ENCODE measurements at places on chromosomes 1 and 21.

GRCh38 chr1:204685236-204686006, at the start of gene LRRN2:
Gene LRRN2, minus strand, starts transcription at chr1:204685738. Its CDS starts 65,746 bp downstream, at chr1:204619992.
- DNase-seq: no peak

- no peak for DNase-seq
Observed at GRCh38 chr1:74729741-74730478, 2.9 kb downstream of the CRYZ start.

GRCh38 chr1:207645635-207646081, 725 bp downstream of the CR1L start:
- DNase-seq: no peak

- peak; percentile 74 for DNase-seq
Observed at GRCh38 chr1:88327391-88328267, 356.4 kb upstream of the PKN2 start.

DNA sequence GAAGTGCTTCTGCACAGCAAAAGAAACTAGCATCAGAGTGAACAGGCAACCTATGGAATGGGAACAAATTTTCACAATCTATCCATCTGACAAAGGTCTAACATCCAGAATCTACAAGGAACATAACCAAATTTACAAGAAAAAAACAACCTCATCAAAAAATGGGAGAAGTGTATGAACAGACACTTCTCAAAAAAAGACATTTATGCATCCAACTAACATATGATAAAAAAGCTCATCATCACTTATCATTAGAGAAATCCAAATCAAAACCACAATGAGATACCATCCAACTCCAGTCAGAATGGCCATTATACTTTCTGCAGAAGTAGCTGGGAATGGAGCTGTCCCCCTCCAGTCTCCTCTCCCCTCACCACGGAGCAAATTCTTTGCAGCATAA, 2.9 kb upstream of the OR2M3 start:
- DNase-seq: no peak

DNA sequence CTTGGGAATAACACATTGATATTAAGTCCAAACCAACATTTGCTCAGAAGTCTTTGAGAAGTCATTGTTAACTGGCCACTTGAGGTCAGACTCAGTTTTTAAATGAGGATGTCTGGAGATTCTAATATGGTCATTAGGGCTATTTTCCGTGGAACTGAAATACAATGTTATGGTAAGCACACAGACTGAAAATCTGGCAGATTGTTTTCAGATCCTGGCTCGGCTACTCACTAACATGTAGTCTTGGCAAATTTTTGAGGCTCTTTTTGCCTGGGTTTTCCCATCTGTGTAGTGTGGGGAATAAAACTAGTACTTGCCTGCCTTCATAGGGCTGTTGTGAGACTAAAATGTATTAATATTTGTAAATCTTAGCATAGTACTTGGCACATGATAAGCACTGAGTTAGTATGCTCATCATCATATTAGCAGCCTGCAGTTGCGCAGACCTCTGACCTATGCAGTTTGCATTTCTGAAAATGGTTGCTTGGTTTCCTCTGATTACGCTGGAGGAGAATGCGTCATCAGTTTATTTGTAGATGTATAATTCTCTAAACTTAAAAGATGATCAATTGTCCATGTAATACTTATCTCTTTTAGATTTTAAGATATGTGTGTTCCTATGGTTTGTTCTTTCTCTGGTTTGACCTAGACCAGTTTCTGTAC, 100.8 kb downstream of the C1orf21 start:
- DNase-seq: no peak

DNA sequence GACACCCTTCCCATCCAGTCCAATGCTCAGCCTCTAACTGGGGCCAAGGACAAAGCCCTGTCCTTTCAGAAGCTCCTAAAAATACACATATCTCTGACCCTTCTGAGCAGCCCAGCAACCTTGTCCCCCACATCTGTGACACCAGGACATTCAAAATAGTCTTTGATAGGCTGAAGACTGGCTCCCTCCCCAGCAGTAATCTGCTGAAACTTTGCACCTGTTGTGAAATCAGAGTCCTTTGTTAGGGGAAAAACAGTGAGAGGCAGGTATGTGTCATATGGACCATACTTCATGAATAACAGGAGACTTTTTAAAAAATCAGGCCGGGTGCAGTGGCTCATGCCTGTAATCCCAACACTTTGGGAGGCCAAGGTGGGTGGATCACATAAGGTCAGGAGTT, 82.4 kb upstream of the VAMP3 start:
- no peak for DNase-seq

DNA sequence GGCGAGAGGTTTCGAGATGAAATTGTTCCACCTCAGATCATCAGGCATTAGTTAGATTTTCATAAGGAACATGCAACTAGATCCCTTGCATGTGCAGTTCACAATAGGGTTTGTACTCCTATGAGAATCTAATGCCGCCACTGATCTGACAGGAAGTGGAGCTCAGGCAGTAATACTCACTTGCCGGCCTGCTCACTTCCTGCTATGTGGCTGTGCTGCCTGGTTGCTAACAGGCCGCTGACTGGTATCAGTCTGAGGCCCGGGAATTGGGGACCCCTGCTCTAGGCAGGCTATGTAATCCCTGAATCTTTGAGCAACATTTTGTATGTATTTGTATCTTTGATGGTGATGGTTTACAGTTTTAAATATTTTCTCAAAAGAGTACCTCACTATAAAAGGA, 32.5 kb downstream of the XKR8 start:
- peak; percentile 74 for DNase-seq

- peak; percentile 89 for DNase-seq
Observed at GRCh38 chr1:186212568-186213224, 162.4 kb downstream of the TPR start.

- no peak for DNase-seq
Observed at GRCh38 chr1:59156051-59156450, 140.8 kb upstream of the FGGY start.

- DNase-seq: no peak
Observed at GRCh38 chr1:53947172-53947907, 1.2 kb downstream of the LRRC42 start.

DNA sequence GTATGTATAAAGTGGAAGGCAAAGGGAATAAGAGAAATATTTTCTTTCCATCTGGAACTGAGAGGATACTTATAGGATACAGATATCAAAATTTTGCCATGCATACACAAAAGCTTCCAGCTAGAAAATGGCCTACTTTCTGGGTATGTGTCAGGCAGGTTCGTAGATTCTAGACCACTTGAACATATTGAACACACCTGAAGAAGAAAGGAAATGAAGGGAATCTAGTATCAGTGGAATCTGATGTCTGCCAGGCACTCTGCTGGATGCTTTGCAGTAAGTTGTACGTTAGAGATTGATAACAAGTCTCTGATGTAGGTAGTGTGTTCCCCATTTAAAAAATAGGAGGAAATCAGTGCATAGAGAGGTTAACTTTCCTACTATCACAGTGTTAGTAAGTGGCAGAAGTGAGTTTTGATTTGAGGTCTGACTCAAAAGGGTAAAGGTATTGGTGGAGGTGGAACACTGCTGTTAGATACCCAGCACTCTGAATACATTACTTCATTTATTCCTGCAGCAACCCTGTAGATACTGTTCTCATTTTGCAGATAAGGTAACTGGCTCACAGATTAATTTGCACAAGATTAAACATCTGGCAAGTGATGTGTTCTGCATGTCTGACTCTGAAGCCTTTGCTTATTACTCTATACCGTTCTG, 3.0 kb downstream of the CAMSAP2 start:
- DNase-seq: no peak

DNA sequence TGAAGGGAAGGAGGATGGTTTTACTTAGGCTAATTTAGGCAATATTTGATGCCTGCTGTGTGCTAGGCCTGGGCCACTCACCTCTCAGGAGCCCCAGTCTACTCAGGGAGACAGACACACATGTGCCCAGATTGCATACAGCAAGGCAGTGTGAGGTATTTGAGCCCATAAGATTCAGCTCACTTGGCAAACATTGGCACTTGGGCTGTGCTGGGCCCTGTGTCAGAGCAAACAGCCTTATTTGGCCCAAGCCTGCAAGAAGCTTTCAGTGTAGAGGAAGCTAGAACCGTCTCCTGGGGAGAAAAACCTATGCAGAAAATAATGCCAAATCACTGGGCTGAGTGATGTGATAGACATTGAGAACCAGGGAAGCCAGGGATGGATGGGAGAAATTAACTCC, 3.9 kb upstream of the SYNC start:
- DNase-seq: no peak

GRCh38 chr1:59178339-59179187, 118.3 kb upstream of the FGGY start:
- no peak for DNase-seq

DNA sequence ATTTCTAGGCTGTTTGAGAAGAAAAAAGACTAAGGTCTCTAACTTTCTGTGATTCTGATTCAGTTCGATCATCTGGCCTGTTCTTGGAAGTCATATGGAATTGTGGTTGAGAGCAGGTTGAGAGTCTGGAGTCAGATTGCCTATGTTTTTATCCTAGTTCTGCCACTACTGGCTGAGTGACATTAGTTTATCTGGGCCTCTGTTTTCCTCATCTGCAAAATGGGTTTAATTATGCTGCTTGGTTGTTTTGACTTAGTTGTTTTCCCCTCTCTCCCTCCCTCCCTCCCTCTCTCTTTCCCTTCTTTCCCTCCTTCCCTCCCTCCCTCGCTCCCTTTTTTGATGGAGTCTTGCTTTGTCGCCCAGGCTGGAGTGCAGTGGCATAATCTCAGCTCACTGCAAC, 6.2 kb downstream of the MACF1 start:
- no peak for DNase-seq

DNA sequence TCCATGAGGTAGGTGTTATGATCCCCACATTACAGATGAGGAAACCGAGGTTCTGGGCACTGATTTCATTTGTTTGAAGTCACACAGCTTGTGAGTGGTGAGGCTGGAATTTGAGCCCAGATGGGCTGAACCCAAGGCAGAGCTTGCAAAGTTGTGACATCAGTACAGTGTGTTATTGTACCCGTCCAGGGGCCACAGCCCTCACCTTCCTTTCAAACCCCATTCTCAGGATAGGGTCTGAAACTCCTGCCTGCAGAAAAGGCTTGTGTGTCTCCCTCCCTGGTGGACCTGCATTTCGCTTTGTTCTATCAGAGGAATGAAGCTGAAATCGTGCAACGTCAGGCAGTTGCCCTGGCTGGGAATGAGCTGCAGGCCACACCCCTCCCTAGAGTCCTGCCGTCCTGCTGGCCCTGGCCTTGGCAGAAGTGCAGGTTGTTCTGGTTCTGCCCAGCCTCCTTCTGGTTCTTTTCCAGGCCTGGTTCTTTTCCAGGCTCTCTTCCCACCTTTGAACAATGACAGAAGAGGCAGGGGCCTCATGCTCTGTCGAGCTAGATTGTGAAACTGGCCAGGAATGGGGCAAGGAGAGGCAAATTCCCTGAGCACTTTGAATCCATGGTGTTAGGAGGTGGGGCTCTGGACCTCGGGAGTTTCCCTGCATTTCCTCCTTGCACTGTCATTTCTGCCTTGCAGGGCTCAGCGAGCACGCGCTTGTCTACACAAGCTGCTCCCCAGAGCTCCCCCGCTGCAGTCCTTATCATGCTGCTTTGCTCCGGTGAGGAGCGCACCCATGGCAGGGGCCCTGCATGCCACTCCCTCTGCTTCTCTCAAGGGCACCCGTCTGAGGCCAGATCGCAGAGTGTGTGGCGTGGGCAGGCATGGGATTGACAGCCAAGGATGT, 8.2 kb upstream of the MYOM3 start:
- no peak for DNase-seq

GRCh38 chr1:194807530-194808220, 1621.3 kb upstream of the B3GALT2 start:
- DNase-seq: no peak

DNA sequence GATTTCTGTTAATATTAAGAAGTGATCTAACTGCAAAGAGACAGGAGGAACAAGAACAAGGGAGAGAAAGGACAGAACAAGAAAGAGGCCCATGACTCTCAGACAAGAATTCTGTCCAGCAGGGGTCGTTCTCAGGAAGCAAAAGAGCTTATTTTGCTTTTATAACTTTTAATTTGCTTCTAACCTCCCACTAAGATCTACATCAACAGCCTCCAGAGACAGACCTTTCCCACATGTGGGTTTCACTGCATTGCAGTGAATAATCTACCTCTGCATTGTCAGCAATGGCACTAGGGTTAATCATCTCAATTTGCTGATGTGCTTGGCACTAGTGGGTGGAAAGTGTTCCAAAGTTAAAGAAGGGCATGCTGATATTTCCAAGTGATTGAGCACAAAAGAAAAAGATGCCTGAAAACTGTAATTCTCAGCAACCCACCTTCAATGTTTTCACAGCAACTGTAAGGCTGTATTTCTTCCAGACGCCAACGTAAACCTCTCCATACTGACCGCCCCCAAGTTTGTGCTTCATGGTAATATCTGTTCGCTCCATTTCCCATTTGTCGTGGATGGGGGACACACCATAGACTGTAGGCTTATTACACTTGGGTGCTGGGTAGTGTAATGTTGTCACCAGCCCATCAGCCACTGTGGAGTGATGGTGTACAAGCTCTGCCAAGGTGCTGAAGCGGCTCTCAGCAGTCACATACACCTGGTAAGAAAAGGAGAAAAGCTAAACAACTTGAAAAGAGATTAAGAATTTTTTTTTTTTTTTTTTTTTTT, 39.5 kb downstream of the TOR3A start:
- peak; percentile 47 for DNase-seq

DNA sequence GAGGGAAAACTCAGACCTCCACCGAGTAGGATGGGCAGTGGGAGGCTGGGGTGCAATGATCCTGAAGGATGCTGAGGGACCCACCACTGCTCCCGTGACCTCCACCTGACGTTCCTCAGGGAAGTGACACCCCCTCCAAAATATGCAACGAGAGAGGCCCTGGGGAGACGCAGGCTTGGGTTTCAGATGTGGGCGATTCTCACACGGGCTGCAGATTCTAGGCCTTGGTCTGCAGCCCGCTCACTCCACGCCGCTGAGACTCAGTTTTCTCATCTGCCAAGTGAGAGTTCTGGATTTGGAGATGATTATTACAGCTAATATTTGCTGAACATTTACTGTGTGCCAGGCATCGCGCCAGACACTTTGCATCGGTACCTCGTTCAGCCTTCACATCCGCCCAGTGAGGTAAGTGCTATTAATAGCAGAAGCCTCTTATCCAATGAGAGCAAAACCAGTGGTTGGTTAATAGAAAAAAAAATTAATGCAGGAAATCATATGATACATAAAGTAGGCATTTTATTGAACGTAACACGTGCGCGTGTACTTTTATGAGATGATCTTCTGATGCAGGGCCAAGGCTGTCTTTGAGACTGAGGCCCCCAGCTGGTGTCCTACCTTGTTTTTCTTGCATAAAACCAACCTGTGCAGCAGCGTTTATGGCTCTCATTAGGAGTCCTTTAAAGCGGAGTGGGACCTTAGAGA, 102.0 kb upstream of the RUNX3 start:
- peak; percentile 25 for DNase-seq

- no peak for DNase-seq
Observed at GRCh38 chr1:154221278-154222001, 685 bp downstream of the UBAP2L start.

DNA sequence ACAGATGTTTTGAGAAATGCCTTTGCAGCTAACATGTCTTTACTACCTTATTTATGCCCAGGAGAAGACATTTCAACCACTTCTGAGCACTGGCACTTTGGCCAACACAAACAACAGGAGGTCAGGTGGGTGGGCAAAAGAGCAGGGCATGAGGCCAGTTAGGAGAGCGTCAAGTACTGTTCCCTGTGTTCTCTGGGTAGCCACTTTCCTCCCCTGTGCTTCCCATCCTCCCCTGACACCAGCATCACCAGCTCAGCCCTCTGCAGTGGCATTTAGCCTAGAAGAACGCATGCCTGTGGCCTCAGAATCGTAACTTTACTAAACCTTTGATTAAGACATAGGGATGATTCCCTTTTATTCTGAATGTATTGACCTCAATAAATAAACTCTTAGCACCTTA, 18.3 kb downstream of the BTG2 start:
- no peak for DNase-seq

- DNase-seq: peak; percentile 6
Observed at GRCh38 chr1:198829944-198830343, 191.1 kb downstream of the PTPRC start.

Data from dermis microvascular lymphatic vessel endothelial cell (primary cell).